ENCODE measurements at places on chromosomes 11 and 22. TPM values are rescaled to one million over a fixed set of nuclear protein-coding genes. Genes with fewer than 3 reads are reported as not detected.

DNA sequence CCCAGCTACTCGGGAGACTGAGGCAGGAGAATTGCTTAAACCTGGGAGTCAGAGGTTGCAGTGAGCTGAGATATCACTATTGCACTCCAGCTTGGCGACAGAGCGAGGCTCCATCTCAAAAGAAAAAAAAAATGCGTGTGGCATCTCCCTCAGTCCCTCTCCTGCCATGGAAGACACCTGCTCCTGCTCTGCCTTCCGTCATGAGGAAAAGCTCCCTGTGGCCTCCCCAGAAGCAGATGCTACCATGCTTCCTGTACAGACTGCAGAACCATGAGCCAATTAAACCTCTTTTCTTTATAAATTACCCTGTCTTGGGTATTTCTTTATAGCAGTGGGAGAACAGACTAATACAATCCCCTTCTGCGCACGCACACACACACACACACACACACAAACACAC, 249.4 kb downstream of the MN1 start:
- no peak for DNase-seq

DNA sequence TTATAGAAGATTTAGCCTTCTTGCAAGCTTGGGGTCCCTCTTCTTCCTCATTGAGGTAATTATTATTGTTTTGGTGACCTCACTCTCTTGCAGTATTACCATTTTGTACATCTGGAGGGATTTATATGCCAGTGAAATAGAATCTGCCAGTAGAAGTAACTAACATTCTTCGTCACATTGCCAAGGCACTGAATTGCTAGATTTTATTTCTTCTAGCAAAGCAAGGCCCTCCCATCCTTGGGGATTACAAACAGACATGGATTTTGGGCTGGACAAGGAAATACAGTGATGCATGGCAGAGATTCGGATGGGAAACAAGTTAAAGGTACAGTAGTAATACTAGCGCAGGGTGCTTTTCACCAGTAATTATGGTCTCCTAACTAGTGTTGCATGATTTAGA, 7.8 kb downstream of the ADAMTS15 start:
- no peak for DNase-seq

DNA sequence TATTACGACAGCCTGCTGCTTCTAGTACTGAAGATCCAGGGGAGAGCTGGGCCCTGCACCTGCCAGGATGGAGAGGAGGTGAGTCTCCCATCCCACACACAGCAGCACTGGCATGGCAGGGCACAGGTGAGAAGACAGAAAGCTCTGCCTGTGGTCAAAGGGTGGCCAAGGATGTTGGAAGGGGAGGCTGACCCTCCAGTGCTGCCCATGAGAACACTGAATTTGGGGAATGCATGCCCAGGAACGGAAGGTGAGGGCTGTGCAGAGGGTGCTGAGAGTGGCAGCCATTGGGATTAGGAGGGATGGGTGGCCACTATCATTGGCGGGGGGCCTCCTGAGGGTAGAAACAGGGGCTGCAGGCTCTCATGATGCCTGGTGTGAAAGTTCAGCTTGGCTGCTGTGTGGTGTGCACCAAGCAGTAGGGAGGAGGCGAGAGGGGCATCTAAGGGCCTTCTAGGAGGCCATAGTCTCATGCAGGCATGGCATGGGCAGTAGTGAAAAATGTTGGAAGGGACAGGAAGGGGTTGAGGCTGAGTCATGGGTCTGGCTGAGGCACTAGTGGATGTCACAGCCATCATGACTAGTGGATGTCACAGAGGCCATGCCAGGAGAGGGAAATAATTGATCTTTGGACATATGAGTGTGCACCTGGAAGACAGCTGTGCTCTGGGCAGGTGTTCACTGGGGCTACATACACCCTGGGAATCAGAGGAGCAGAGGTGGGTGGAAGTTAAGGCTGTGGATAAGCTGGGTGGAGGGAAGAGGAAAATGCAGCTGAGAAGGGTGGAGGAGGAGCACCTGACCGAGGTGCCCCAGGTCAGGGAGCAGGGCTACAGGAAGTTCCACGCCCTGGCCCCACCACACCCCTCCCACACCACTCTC, 2.5 kb upstream of the LRRC74B start:
- no peak for DNase-seq

- peak; percentile 83 for DNase-seq
These were observed at the start of gene SLC25A17 for GRCh38 chr22:40818747-40819598. SLC25A17 (minus strand) TSS chr22:40819346; CDS start chr22:40819248, 98 bp downstream.

DNA sequence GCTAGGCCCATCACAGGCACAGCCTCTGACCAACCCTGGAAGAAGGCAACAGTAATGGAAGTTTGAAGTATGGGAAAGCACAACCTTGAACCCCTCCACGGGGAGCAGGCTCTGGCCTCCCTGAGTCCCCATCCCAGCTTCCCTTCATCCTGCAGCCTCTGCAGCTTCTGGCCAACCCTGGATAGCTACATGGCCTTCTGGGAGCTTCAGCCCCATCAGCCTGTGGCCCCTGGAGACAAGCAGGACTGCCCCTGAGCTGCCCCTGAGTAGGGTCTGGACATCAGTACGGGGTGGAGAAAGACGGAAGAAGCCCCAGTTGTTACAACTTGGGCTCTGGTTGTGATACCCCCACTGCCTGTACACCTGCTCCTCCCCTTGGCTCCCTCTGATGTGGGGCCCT, 113.8 kb upstream of the CD82 start:
- no peak for DNase-seq

GRCh38 chr11:112404112-112404511, 143.5 kb upstream of the PLET1 start:
- no peak for DNase-seq

- DNase-seq: peak; percentile 95
These were observed 14.9 kb downstream of the DCPS start for GRCh38 chr11:126318574-126319373.

- no peak for DNase-seq
These were observed 2.6 kb downstream of the ANO1 start for GRCh38 chr11:70080763-70081162.

- DNase-seq: no peak
These were observed 530.6 kb downstream of the MN1 start for GRCh38 chr22:27270818-27271510.

GRCh38 chr11:21543901-21544300, 649.0 kb upstream of the ANO5 start:
- DNase-seq: no peak

DNA sequence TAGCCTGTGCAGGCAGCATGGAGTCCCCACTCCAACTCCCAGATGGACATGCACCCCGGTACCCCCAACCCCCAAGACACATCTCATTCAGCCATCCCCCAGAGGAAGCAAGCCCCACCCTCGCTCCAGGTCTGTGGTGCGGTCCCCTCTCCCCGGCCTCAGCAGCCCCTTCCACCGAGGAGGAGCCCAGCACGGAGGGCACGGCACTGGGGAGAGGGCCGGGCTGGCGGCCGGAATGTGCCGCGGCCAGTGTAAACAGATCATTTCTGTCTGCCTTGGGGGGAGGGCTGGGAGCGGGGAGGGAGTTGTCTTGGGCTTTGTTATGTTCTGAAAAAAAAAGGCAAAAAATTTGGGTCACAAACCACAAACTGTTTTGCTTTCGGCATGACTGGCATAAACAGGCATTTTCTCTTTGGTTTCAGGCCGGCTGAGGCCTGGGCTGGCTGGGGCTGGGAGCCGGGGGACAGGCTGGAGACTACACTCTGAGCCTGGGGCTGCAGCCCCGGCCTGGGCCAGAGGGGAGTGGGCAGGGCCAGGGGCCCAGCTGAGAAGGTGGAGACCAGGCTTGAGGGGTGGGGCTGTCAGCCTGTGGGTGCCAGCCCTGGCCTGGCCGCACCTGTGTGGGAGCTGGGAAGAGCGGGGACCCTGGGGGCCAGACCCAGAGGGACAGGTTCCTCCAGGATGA, 16.8 kb downstream of the IGF2 start:
- DNase-seq: peak; percentile 50

- DNase-seq: no peak
These were observed 142.8 kb upstream of the UBASH3B start for GRCh38 chr11:122512688-122513087.

DNA sequence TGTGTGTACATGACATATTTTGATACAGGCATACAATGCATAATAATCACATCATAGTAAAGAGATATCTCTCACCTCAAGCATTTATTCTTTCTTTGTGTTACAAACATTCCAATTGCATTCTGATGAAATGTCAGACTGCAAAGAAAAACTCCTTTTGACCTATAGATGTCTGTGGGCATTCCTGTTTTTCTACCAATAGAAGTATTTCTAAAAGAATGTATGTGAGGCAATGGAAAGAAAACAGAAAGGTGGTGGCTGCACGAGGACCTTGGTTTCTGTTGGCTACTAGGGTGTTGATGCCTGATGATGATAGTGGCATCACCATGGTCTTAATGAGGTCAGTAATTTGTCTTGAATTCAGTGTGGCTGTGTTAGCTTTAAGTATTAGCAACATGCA, 137.0 kb upstream of the ANO3 start:
- no peak for DNase-seq

SYT9 gene
- total RNA-seq: under 0.01 TPM

DCUN1D5 gene
- total RNA-seq: 82.8 TPM

OTOG gene
- total RNA-seq: not detected

CELF1 gene
- total RNA-seq: 124 TPM

All from fibroblast of villous mesenchyme (primary cell).